ENCODE measurements at places on chromosomes 2 and 18. TPM values are rescaled to one million over a fixed set of nuclear protein-coding genes. Genes with fewer than 3 reads are reported as not detected.

SLC11A1 gene
- 0.17 TPM for total RNA-seq

ALPI gene
- total RNA-seq = not detected

SKOR2 gene
- total RNA-seq = not detected

KCNG3 gene
- under 0.01 TPM for total RNA-seq

SERPINB13 gene
- total RNA-seq = not detected
